ENCODE measurements at places on chromosomes 4 and X. TPM values are rescaled to one million over a fixed set of nuclear protein-coding genes. Genes with fewer than 3 reads are reported as not detected.

The DDIT4L gene
- total RNA-seq = 1.4 TPM

GRCh38 chr4:74948236-74948635 lies 15.3 kb downstream of the PARM1 start:
- no peaks in the 10 kb centered on the region for H3K36me3 ChIP-seq
- no peaks in the 10 kb centered on the region for H3K27me3 ChIP-seq
- H3K27ac ChIP-seq = no peak overlapping the region
- H3K4me3 ChIP-seq = no peak overlapping the region
- no peak for DNase-seq
- H3K4me1 ChIP-seq = no peaks in the 10 kb centered on the region

The HSD17B13 gene
- total RNA-seq = not detected

GRCh38 chrX:71871367-71871766 lies 39.3 kb upstream of the NHSL2 start:
- no peaks in the 10 kb centered on the region for H3K36me3 ChIP-seq
- H3K4me1 ChIP-seq = no peaks in the 10 kb centered on the region
- no peak for DNase-seq
- H3K27me3 ChIP-seq = no peaks in the 10 kb centered on the region
- H3K4me3 ChIP-seq = no peak overlapping the region
- no peak overlapping the region for H3K27ac ChIP-seq

DNA sequence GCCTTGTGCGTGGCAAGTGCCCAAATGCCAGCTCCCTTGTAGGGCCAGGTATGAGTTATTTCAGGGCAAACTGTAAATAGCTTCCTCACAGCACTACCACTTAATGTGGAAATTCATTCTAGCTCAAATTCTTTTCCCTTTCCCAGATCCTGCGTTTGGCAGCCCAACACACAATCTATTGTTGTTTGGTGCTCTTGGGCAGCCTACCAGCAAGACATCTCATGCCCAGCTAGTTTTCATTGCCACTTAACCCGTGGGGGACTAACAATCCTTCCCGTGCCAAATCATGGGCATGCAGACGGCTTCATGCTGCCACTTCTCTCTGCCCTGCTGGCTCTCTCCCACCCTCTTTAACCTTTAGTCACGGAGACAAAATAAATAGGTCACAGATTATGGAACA lies 454.2 kb downstream of the GRIA2 start:
- no peak overlapping the region for H3K4me3 ChIP-seq
- no peaks in the 10 kb centered on the region for H3K4me1 ChIP-seq
- no peak for DNase-seq
- no peak overlapping the region for H3K27ac ChIP-seq
- H3K27me3 ChIP-seq = no peaks in the 10 kb centered on the region
- no peaks in the 10 kb centered on the region for H3K36me3 ChIP-seq

- H3K4me1 ChIP-seq = no peaks in the 10 kb centered on the region
- no peaks in the 10 kb centered on the region for H3K27me3 ChIP-seq
- no peak for DNase-seq
- no peak overlapping the region for H3K27ac ChIP-seq
Measured at GRCh38 chr4:105624530-105624929, 72.1 kb downstream of the ARHGEF38 start.

The PDGFC gene
- total RNA-seq = 6.7 TPM

GRCh38 chrX:18664947-18665346 lies 7.0 kb downstream of the RS1 start:
- no peak overlapping the region for H3K27ac ChIP-seq
- no peaks in the 10 kb centered on the region for H3K27me3 ChIP-seq
- no peaks in the 10 kb centered on the region for H3K4me1 ChIP-seq
- no peak for DNase-seq
- no peak overlapping the region for H3K4me3 ChIP-seq

The RNF212 gene
- total RNA-seq = 2.3 TPM

Data from endothelial cell of umbilical vein (primary cell).